ENCODE measurements at places on chromosomes 13 and 19. TPM values are rescaled to one million over a fixed set of nuclear protein-coding genes. Genes with fewer than 3 reads are reported as not detected.

- DNase-seq, result no peak
Observed at GRCh38 chr13:48560657-48561337, 27.9 kb upstream of the RCBTB2 start.

The C19orf18 gene
- 0.83 TPM for total RNA-seq

The KLK14 gene
- not detected for total RNA-seq

GRCh38 chr13:113822266-113822665 lies 41.6 kb downstream of the GAS6 start:
- DNase-seq, result no peak

GRCh38 chr13:36214163-36214921 lies at the start of gene SOHLH2:
SOHLH2 (minus strand) TSS chr13:36214556; CDS start chr13:36214526, 30 bp downstream.
- no peak for DNase-seq

- DNase-seq, result no peak
Observed at GRCh38 chr19:377801-378581, 31.0 kb downstream of the C2CD4C start.

GRCh38 chr13:23771552-23771951 lies 117.6 kb downstream of the MIPEP start:
- no peak for DNase-seq

The GJB6 gene
- total RNA-seq, result not detected

DNA sequence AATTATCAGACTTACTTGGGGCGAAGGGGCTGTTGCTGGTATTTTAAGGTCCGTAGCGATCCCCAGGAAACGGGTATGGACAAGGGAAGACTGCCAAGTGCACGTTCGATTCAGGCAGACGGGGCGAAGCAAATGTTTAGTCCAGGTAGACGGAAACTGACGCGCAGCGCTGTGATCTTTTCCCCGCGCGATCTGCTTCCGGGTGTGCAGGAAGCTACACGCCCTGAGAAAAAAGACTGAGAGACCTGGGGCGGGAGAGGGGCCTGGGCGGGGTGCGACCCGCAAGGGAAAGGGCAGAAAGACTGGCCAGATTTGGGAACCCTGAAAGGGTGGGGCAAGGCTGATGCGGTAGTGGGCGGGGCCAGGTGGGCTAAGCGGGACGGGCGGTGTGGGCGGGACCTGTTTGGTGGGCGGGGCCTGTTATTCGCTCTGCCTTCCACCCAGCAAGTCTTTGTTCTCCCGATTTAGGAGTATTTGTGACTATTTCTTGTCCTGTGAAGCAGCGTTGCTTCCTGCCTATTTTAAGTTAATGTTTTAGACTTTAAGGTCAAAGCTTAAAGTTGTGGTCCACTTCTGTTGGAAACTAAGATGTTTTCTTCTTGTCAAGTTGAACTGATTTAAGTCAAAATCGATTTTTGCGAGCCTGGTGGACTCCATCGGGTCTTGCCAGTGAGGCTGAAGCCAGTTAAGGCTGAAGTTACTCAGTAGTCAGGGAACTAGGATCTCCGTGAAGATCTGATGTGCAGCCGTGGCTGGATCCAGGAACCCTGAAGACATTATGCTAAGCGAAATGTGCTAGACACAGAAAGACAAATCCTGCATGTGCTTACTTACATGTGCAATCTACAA lies at the start of gene ZNF836:
Gene ZNF836, minus strand, starts transcription at position 301 of the 849 bp plus-strand sequence. CDS start 3,549 bp downstream, outside the sequence.
- DNase-seq, result peak; percentile 77

- DNase-seq, result peak; percentile 85
Observed at GRCh38 chr19:27793128-27793643, 1419.8 kb downstream of the UQCRFS1 start.

DNA sequence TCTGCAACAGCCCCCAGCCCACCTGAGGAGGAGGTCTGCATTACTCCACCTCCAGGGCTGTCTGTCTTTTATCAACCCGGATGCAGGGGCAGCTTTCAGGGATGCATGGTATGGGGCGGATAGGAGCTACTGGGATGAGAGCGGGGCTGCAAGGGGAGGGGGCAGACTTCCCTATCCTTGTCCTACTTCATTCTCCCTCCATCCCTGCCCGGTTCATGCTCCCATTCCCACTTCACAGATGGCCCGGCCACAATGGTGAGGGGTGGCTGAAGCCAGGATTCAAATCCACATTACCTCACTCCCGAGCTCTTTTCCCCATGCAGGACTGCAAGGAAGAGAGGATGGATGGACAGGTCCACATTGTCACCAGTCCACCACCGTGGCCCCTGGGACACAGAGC lies 40.5 kb upstream of the VSTM2B start:
- no peak for DNase-seq

The TMEM59L gene
- total RNA-seq, result 0.51 TPM

The IFNL1 gene
- total RNA-seq, result not detected

The ZNF536 gene
- 0.50 TPM for total RNA-seq

DNA sequence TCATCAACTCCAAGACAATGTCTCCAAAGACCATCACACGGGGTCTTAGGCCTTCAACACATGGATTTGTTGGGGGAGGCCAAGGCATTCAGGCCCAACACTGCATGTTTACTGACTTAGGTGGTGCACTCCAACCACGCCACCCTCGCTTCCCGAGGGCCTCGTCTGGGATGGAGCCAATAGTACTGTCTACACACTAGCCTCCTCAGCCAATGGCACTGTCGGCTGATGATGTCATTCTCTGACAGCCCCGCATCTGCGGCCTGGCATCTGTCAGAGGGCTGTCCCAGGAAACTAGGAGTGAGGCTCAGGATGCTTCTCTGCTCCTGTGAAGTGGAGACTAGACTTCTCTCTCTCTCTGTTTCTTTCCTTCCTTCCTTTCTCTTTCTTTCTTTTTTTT lies 96.6 kb downstream of the TEX26 start:
- no peak for DNase-seq

DNA sequence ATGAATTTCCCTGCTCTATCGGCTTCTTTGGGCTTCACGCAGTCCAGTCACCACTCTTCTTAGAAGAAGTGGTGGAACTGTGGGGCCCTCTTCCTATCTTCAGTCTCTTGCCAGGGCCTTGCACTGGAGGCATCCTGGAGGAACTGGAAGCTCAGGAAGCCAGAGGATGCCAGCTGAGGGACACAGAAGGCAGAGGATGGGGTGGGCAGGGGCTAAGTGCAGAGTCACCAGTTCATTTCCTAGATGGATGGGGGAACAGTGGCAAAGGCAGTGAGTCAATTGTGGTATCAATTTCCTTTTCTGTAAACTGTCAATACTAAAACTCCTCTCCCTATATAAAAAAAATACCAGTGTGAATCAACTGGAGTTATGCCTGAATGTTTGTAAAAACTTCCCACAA lies 419.7 kb downstream of the KLF12 start:
- no peak for DNase-seq

DNA sequence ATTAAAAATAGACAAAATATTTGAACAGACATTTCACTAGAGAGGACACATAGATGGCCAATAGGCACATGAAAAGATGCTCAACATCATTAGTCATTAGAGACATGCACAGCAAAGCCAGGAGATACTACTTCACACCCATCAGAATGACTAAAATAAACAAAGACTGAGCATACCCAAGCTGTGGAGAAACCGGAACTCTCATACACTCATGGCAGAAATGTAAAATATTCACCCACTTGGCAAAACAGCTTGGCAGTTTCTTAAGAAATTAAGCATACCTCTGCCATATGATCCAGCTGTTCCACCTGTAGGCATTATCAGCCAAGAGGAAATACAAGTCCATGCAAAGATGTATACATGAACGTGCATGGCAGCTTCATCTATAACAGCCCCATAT lies 213.4 kb downstream of the TSHZ3 start:
- peak; percentile 64 for DNase-seq

GRCh38 chr13:46609726-46610125 lies 56.8 kb downstream of the LRCH1 start:
- DNase-seq, result no peak

- DNase-seq, result peak; percentile 69
Observed at GRCh38 chr19:18280247-18281081, 958 bp downstream of the JUND start.

GRCh38 chr19:50317115-50317514 lies 12.1 kb downstream of the KCNC3 start:
- no peak for DNase-seq

The TMEM255B gene
- total RNA-seq, result 10.4 TPM

GRCh38 chr13:102536196-102536595 lies 60.6 kb upstream of the TPP2 start:
- no peak for DNase-seq

GRCh38 chr13:60851378-60851777 lies 454.4 kb downstream of the TDRD3 start:
- DNase-seq, result no peak

DNA sequence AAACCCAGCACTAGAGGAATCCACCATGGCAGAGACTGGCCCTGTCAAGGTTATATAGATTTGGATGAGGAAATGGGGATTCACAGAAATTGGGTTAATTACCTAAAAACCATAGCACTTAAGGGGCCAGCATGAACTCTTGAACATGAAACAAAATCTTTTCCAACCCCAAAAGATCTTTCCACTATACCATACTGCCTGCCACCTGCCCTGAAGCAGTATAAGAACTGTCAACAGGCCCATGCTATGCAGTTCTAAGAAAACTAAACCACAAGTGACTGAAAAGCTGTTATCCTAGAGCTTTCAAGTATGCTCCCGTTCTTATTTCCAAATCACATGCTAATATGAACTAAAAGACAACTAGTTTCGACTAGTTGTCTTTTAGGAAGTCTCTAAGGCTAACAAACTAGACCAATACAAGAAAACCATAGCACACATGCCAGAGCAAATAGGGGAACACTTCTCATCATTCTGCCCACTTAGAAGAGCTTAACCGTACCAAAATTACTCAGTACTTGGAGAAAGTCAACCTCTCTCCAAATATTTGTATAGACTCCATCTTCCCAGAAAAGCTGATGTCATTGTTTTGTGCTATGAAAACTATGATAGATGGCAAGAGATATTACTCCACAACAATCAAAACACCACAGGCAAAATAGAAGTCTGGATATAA lies 27.5 kb downstream of the HSPH1 start:
- no peak for DNase-seq

DNA sequence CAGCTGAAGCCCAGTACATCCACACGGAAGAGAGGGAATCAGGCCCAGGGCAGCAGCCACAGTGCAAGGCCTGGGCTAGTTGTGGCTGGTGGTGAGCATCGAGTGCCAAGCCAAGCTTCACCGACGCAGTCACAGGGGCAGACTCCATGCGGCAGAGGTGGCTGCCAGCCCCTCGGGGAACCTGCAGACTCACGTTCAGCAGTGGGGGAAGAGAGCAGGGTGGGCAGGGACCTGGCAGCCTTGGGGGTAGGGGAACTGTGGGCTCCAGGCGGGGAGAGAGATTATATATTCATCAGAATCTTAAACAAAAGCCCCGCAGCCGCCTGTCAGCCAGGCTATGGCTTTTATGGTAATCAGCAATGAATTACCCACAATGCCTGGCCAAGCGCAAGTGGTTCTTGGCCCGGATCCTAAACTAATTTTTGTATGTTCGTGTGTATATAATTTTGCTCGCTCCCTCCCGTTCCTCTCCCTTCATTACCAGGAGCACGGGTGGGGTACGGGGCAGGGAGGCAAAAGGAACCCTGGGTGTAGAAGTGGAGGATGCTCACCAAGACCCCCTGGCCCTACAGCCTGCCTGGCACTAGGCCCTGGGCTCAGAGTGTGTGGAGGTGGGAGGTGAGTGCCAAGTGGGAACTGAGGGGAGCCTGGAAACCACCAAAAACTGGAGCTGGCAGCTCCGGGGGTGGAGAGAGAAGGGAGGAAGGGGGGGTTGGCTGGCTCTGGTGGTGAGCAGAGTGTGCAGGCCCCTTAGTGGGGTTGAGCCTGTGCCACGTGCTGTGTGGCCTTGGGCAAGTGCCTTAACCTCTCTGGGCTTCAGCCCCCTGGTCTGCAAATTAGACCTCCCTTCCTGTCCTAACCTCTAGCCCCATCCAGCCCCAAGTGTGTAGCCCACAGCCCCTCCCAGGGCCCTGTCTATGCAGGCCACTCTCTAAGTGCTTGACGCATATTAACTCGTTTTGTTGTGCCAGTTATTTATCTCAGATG lies 31.9 kb downstream of the PTPRS start:
- peak; percentile 95 for DNase-seq

The CILP2 gene
- 0.66 TPM for total RNA-seq

The KRTDAP gene
- not detected for total RNA-seq

DNA sequence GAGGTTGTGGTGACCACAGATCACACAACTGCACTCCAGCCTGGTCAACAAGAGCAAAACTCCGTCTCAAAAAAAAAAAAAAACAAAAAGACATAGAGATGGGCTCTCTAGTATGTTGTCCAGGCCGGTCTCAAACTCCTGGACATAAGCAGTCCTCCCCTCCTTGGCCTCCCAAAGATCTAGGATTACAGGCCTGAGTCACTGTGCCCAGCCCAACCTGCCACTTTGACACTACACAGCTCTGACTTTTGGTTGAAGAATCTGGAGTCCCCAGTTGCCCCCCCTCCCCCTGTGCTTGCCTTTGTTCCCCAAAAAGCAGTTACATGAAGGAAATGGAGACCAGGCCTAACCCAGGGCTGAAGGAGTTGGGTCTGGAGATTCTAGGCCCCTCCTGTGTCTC lies 12.9 kb downstream of the CARM1 start:
- peak; percentile 74 for DNase-seq

- DNase-seq, result no peak
Observed at GRCh38 chr19:40261631-40262030, 23.5 kb downstream of the AKT2 start.

The HCN2 gene
- 0.26 TPM for total RNA-seq

DNA sequence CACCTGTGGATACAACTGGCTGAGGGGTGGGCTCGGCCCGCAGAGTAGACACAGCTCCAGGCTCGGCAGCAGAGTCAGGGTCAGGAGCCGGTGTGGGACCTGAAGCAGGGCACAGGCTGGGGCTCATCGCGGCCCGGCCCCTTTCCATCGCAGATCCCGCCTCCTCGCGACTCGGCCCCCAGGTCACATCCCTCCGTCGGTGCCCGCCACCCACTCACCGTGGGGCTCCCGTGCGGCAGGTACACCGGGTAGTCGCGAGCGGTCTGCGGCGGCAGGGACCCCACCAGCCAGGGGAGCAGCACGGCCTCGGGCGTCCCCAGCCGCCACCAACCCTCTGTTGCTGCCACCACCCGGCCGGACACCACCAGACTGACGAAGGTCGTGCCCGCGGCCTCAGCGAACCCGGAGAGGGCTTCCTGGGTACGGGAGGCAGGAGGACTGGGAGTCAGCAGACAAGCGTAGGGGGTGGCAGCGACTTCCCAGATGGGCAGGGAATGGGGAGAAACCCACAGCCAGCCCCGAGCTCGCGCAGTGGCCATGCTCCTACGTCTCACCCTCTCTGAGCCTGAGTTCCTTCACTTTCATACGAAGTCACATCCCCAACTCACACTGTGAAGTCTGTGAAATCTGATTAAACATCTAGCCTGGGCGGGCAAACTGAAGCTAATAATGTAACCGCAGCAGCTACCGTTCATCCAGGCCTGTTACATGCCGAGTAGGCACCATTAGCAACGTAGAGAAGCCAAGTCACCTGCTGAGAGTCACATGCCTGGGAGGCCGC lies 3.7 kb downstream of the FUZ start:
- DNase-seq, result no peak

GRCh38 chr13:112986470-112986869 lies 17.5 kb downstream of the MCF2L start:
- DNase-seq, result no peak

- DNase-seq, result peak; percentile 48
Observed at GRCh38 chr19:18340990-18341868, 831 bp downstream of the PGPEP1 start.
